ENCODE measurements at places on chromosomes 3 and 15. TPM values are rescaled to one million over a fixed set of nuclear protein-coding genes. Genes with fewer than 3 reads are reported as not detected.

The DPPA2 gene
- not detected for total RNA-seq

The OXSR1 gene
- total RNA-seq, result 36.6 TPM

- DNase-seq, result no peak
Measured at GRCh38 chr3:143963946-143964345, 7.7 kb upstream of the DIPK2A start.

DNA sequence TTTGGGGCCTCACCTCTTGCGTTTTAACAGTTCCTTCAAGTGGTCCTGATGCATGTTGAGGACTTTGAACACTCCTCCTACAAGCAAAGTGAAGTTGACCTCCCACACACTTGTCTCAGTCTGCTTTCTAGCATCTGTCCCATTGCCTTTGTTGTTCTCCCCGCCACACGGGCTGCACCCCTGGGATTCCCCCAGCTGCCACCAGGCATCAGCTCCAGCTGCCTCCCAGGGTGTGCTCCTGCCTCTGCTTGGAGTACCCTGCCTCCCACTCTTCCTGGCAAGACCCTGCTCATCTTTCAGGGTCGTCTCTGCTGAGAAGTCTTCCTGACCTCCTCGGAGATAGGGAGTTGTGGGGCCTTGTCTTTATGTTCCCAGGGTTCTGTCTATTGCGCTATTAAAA is 52.2 kb downstream of the IGF1R start:
- DNase-seq, result no peak

GRCh38 chr15:29242456-29243242 is 27.0 kb downstream of the NSMCE3 start:
- DNase-seq, result no peak

GRCh38 chr3:8891303-8891702 is 72.0 kb downstream of the RAD18 start:
- no peak for DNase-seq

DNA sequence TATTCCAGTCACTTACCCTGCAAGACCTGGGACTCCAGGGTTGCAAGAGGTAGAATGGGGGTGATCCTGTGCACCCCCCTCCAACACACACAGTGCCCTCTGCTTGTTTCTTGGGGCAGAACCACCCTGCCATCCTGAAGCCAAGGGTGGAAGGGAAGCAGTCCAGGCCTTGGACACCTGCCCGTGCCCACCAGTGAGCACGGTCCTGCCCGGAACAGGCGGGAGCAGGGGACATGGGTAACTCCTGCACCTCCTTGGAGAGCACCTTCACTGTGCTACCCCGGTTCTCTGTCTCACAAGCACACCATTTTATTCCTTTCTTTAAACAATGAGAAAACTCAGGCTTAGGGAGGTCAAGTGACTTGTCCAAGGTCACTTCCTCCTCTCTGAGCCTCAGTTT is 57.0 kb downstream of the SLC6A6 start:
- no peak for DNase-seq

The SSUH2 gene
- not detected for total RNA-seq

The KNG1 gene
- not detected for total RNA-seq

The CLDN11 gene
- total RNA-seq, result 227 TPM

GRCh38 chr3:118946449-118946848 is 88.2 kb downstream of the IGSF11 start:
- no peak for DNase-seq

DNA sequence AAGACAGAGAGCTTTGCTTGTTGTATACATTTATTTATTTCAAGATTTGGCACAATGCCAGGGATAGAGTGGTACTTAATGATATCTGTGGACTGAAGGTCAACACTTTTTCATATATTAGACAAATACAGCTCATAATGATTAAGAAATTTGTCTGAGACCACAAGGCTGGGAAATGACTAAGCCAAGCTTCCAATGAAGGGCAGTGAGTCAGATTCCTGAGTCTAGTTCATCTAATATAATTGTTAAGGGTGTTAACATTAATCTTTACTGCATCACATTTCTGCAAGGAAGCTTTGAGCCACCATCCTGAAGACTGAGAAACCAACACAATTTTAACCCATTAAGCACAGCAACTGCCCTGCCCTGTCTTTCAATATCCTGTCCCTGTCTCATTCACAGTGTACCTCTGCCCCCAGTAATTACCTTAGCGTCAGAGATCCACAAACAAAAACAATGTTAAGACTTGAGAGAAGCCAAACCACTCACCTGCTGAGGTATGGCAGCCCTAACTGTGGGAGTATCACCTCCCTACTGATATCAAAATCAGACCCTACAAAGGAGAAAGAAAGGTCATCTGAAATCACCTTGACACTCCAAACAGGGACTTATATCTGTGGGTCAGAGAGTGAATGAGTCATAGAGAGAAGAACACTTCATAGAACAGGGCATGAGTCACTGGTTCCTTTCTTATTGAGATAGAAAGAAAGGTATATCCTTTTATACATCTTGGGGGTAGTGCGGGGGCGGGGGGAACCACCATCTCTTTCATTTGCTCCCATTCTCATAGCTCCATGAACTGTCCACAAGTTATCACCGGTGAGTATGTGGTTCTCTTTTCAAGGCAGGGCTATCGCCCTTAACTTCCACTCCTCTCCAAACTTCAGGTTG is 74.7 kb downstream of the MAGI1 start:
- DNase-seq, result peak; percentile 84

The SEMA3G gene
- 6.4 TPM for total RNA-seq

DNA sequence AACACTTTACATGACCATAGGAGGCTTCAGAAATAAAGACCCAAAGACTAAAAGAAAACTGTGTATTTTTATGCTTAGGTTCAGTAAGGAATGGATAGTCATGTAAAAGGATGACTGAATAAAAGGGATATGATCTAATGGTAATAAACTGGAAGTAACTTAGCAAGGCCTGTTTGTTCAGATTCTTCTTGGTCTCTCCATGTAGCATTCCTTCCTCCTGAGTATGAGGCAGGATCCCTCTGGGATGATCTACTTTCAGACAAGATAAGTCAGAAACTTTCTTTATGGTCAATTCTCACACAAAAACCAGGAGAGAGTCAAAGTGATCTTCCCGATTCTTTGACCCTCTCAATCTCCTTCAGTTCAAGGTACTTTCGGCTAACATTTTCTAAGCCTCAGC is 340.8 kb upstream of the DCBLD2 start:
- DNase-seq, result no peak

- DNase-seq, result no peak
Measured at GRCh38 chr3:75332794-75333193, 331.3 kb upstream of the FRG2C start.

The CD96 gene
- not detected for total RNA-seq

- no peak for DNase-seq
Measured at GRCh38 chr3:11553436-11554235, 90.1 kb downstream of the VGLL4 start.

DNA sequence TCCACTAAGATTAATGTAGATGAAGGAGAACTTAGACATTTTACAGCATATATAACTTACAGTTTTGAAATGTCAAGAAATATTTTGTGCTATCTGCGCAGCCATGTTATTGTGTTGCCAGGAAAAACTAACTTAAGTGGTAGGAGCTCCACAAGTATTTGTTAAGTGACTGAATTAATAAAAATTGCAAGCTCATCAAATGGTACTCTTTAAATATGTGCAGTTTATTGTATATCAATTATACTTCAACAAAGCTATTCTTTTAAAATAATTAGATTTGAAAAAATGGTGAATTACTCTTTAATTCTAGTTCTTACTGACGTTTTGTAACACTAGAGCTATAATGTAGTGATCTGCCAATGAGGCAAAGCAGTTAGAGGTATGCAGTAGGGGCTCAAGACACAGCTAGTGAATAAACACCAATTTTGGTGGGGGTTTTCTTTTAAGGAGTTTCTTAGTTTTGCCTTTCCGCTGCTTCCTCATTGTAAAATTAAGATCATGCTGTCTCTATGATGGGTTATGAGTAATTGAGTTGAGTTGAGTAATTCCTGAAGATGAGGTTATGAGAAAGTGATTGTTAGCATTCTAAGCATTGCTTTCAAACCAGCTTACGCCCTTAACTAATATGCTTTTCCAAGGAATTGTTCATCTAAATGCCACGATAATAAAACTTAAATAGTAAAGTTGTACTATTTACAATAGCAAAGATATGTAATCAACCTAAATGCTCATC is 10.9 kb upstream of the LXN start:
- DNase-seq, result no peak

The CACNA1D gene
- not detected for total RNA-seq

- no peak for DNase-seq
Measured at GRCh38 chr3:4528819-4529600, 35.9 kb downstream of the ITPR1 start.

GRCh38 chr3:133890972-133891644 is 4.6 kb downstream of the RAB6B start:
- no peak for DNase-seq

- DNase-seq, result no peak
Measured at GRCh38 chr15:87212041-87212440, 1044.5 kb downstream of the NTRK3 start.

The TM6SF1 gene
- total RNA-seq, result 46.6 TPM

DNA sequence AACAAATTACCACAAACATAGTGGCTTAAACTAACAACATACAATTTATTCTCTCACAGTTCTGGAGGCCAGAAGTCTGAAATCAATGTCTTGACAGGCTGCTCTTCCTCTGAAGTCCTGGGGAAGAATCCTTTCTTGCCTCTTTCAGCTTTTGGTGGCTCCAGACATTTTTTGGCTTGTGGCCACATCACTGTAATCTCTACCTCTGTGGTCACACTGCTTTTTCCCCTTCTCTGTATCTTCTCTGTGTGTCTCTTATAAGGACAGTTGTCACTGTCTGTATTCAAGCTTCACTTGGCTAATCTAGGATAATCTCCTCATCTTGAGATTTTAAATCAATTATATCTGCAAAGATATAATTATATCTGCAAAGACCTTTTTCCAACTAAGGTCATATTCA is 80.3 kb upstream of the ABHD2 start:
- DNase-seq, result no peak

DNA sequence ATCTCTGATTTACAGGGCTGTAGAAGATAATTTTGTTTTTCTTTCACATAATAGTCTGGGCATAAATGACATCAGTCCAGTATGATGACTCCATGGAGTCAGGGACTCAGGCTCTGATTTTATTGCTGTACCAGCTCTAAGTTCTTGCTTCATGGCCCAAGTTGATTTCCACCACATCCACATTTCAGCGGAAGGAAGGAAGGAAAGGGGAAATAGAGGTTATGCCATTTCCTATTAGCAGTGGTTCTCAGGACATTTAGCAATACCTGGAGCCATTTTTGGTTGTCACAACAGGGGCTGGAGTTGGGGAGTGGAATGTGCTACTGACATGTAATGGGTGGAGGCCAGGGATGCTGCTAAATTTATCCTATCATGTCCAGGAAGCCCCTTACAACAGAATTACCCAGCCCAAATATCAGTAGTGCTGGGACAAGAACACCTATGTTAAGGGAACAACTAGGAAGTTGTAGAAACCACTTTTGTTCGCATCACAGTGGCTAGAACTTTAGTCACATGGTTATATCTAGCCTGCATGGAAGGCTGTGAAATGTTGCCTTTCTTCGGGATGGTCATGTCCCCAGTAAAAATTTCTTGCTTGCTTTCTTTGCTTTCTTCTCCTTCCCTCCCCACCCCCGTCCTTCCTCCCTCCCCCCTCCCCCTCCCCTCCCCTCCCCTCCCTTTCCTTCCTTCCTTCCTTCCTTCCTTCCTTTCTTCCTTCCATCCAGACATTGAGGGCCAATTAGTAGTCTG is 42.1 kb downstream of the OXSR1 start:
- DNase-seq, result no peak

- DNase-seq, result no peak
Measured at GRCh38 chr3:157174290-157174648, 14.3 kb upstream of the CCNL1 start.

DNA sequence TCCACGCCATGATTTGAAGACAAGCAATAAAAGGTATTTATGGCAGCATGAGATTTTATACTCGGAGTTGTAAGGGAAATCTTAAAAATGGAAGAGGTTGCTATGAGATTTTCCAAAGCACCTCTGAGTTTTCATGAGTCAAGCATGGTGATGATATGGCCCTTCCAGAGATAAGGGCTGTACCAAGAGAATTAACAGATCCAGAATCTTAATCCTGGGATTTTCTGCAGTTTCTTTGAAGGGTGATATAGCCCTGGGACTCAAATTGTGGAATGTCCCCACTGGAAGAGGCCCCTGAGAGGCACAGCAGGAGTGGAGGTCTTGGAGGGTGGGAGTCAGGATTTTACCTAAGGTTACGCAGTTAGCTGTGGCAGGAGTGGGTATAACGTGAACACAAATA is 243.3 kb downstream of the ZNF621 start:
- no peak for DNase-seq

DNA sequence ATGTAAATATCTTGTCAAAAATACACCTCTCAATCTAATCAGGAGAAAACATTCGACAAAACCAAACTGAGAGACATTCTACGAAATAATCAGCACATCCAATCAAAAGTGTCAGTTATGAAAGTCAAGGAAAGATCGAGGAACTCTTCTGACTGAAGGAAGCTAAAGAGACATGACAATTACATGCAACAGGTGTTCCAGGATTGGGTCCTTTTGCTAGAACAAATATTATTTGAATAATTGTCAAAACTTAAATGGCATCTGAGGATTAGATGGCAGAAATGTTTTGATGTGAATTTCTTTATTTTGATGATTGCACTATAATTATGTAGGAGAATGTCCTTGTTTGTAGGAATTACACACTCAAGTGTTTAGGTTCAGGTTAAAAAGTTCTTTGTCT is 124.1 kb upstream of the HES1 start:
- no peak for DNase-seq

DNA sequence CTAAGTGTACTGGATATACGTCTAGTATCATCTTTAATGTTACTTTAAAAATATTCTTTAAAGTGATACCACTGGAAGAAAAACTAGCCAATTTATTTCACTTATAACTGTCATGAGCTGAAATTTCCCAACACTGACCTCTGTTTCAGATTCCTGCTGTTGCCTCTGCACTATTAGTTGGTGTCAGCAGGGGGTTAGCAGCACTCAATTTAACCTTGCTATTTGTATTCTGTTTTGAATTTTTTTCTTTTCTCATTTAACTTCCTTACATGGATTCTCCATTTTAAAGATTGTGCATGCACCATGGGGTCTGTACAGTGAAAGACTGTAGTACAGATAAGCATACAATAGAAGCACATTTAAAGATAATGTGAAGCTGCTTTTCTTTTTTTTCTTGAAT is 169.2 kb downstream of the UBE2E2 start:
- DNase-seq, result no peak

The CFAP100 gene
- not detected for total RNA-seq

The TMCO5A gene
- not detected for total RNA-seq

GRCh38 chr15:31311735-31312619 is 14.7 kb upstream of the KLF13 start:
- no peak for DNase-seq

GRCh38 chr3:59992578-59992977 is 942.8 kb upstream of the CFAP20DC start:
- DNase-seq, result no peak

GRCh38 chr15:52784799-52785671 is 5.1 kb downstream of the ONECUT1 start:
- DNase-seq, result no peak

Measured in pulmonary artery endothelial cell (primary cell).